ENCODE measurements at places on chromosomes 6 and 20.

GRCh38 chr20:25247000-25247517 lies 826 bp upstream of the PYGB start:
- peak; percentile 62 for DNase-seq

DNA sequence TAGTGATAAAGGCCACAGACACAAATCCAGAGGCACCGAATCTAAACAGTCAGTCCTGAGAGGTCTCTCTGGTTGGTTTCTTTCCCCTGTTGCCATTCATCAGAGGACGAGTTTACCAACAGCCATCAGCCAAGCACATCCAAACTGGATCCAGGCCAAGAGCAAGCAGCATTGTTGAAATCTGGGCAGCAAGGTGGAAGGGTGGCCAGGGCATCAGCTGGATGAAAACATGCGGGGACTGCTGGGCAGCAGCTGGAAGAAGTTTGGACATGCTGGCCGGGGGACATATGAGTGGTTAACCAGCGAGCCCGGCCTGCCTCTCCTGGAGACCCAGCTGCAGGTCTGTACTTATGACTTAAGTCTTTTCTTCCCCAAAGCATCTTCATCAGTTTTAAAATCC lies at the start of gene SMIM28:
Gene SMIM28 (plus strand): TSS at position 62 of the 400 bp plus-strand sequence. CDS start 168 bp downstream, at position 230.
- DNase-seq, result peak; percentile 44

GRCh38 chr6:126020305-126021050 lies 34.1 kb downstream of the TRMT11 start:
- DNase-seq, result no peak

GRCh38 chr6:170160031-170160627 lies 130.7 kb downstream of the DLL1 start:
- DNase-seq, result no peak

- no peak for DNase-seq
Observed at GRCh38 chr6:40817369-40817768, 221.7 kb downstream of the UNC5CL start.

DNA sequence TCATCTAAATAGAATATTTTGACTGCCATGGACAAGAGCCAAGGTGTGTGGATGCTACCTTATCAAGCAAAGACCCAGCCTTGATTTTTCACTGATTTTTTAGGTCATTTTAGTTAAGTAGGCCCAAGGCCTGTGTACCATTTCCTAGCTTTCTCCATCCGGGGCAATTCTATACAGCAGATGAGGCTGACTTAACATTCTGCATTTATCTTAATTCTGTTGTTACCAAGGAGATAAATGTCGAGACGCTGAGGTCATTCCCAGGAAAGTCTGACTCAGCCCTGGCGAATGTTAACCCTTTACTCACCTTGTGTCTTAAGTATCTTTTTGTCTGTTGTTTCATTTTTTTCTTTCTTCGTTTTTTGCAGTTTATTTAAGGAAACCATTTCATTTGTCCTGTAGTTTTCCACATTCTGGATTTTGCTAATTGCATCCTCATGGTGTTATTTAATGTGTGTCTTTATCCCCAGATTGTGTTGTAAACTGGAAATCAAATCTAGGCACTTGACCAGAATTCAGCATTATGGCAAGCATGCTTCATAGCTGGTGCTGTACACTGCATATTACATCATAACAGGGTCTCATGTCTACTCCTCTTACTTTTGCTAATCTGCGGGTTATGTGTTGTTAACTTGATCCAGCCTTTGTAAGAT lies 277.0 kb downstream of the CDKAL1 start:
- DNase-seq, result no peak

DNA sequence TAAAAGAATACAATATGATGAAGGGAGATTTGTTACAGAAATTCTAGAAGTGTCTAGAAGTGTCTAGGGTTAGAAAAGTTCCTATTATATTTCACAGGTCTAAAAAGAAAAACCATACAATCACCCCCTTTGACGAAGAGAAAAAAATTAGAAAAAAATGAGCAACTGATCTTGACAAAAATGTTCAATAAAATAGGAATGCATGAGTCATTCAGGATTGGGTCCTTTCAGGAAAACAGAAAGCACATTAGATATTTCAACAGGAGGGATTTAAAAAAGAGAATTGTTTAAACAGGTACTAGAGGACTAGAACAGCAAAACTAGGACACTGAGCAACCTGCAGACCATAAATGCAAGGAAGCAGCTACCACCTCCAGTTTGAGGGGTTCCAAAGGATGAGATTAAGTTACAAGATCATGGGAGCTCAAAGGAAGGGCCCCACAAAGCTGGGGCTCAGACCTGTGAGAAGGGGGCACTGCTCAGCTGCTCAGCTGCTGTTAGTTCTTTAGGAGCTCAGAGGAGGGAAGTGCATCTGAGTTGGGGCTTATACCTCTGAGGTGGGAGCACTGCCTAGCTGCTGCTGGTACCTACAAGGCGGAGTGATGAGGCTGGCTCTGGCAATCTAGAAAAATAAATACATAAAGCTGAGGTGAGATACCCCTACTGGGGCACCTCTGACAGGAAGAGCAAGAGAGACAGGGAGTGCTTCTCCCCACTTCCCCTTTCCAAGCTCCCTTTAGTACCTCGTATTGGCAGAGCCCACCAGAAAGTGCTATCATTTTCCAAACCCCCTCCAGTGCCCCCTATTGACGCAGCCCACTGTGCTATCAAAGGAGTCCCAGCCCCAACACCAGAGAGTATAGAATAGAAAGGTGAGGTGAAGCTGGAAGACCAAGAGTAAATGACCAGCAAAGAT lies 27.1 kb upstream of the BEND6 start:
- no peak for DNase-seq

DNA sequence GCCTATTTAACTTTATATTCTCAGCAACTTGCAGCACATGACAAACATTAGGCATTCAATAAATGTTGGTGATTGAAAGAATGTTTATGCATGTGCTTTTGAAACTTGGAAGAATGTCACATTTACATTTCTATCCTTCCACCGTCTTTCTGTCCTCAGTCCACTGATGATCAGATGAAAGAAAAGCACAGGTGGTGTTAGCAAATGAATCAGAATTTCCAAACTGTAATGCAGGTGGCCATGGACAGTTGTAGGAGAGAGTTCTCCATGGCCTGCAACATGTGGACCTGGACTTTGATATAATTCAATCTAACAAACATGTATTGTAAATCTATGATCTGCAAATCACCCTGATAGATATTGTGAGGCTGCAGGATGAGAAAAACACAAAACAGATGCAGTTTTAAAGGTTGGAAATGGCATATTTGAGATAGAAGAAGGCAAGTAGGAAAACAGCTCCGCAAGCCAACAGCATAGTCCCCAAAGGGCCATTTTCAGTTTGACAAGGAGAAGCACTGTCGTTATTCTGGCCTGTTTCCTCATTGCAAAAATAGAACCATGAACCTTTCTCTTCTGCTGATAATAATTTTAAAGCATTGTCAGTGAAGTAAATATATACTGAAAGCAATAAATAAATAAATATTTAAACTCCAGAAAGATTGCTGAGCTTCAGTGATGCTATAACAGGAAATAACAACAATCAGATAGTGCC lies 119.4 kb downstream of the AIG1 start:
- no peak for DNase-seq

GRCh38 chr20:36336954-36337704 lies 31.0 kb downstream of the DLGAP4 start:
- DNase-seq, result no peak

DNA sequence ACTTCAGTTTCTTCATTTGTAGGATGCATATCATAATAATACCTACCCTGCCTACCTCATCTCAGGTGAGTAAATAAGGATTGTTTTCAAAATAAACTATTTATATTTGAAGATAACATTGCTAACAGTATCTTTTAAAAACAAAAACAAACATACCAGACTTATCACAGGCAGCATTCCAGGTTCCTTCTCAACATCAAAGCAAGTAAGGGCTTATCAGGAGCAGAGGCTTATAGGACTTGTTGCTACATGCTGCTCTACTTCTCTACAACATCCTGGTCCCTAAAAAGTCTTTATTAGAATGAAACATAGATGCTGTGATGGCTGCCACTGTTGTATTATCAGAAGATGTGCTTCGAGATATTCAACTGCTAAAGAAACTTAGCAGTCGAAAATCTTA lies 149.2 kb upstream of the PRDM1 start:
- DNase-seq, result no peak

GRCh38 chr20:36199345-36200257 lies 36.7 kb upstream of the AAR2 start:
- peak; percentile 60 for DNase-seq

GRCh38 chr6:2021713-2022125 lies 223.7 kb downstream of the GMDS start:
- peak; percentile 92 for DNase-seq

DNA sequence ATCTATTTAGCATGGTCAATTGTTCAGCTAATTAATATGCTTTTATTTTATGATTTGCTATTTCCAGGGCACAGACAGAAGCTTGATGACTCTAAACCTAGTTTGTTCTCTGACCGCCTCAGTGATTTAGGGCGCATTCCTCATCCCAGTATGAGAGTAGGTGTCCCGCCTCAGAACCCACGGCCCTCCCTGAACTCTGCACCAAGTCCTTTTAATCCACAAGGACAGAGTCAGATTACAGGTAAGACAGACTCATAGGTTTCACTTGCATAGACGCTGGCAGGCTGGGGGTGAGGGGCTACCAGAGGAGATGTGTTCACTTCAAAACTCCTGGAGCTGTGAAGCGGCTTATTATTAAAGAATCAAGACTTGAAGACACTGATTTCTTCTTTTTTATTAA lies 114.1 kb upstream of the SUPT3H start:
- no peak for DNase-seq

- no peak for DNase-seq
Observed at GRCh38 chr6:134701301-134701700, 248.6 kb downstream of the ALDH8A1 start.

GRCh38 chr20:1618954-1619540 lies 762 bp downstream of the SIRPB1 start:
- no peak for DNase-seq

GRCh38 chr6:146968041-146968760 lies 236.0 kb upstream of the STXBP5 start:
- no peak for DNase-seq

DNA sequence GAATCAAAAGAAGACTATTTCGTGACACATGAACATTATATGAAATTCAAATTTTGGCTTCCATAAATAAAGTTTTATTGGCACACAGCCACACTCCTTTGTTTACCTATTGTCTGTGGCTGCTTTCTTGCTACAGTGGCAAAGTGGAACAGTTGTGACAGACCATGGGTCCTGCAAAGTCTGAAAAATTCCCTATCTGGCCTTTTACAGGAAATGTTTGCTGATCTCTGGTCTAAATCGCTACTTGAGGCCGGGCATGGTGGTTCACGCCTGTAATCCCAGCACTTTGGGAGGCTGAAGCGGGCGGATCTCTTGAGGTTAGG lies 23.1 kb upstream of the PREX1 start:
- DNase-seq, result no peak

GRCh38 chr6:43455531-43456428 lies at the start of gene DLK2:
DLK2 (minus strand) TSS chr6:43455548; CDS start chr6:43454825, 723 bp downstream.
- peak; percentile 65 for DNase-seq

GRCh38 chr6:129842881-129843409 lies 18.2 kb downstream of the TMEM244 start:
- no peak for DNase-seq

GRCh38 chr6:41697861-41698781 lies 37.3 kb downstream of the TFEB start:
- DNase-seq, result no peak

GRCh38 chr6:99241905-99242534 lies 107.5 kb downstream of the FAXC start:
- DNase-seq, result peak; percentile 14

- no peak for DNase-seq
Observed at GRCh38 chr6:13711324-13711732, 307 bp downstream of the RANBP9 start.

GRCh38 chr6:27873021-27873940 lies 38.9 kb downstream of the OR2B2 start:
- DNase-seq, result peak; percentile 95

DNA sequence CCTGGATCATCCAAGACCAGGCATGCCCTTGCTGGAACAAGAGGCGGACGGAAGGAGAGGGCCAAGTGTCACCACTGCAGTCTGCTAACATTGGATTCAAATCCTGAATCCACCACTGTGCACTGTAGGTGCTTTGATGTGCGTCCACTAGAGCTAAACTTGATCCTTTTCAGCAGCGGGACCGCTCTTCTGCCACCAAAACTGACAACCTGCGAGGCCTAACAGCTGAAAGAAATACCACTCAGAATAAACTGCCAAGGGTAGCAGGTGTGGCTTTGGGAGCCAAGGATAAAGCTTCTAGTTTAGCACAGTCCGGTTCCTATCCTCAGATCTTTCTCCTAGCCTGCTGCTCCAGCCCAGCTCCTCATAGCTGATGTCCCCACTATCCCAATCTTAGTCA lies 108.0 kb downstream of the ATXN1 start:
- no peak for DNase-seq

GRCh38 chr6:142728364-142728763 lies 216.6 kb downstream of the HIVEP2 start:
- DNase-seq, result no peak

GRCh38 chr6:842141-842540 lies 149.2 kb upstream of the EXOC2 start:
- no peak for DNase-seq

DNA sequence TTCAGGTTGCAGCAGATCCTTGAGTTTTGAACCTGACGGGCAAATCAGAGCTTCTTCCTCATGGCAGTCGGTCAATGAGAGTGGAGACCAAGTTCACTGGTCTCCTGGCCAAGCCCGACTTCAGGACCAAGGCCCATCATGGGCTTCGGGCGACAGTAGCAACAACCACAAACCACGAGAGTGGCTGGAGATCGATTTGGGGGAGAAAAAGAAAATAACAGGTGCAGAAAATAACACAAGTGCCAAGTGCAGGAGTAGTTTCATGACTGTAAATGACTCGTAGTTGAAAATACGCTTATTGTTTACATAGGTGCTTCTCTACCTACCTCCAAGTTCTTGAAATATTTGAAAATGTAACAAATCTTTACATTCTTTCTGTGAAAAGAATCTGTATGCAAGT lies 56.1 kb downstream of the DCBLD1 start:
- no peak for DNase-seq

- DNase-seq, result no peak
Observed at GRCh38 chr20:25081065-25081729, 744 bp downstream of the VSX1 start.

DNA sequence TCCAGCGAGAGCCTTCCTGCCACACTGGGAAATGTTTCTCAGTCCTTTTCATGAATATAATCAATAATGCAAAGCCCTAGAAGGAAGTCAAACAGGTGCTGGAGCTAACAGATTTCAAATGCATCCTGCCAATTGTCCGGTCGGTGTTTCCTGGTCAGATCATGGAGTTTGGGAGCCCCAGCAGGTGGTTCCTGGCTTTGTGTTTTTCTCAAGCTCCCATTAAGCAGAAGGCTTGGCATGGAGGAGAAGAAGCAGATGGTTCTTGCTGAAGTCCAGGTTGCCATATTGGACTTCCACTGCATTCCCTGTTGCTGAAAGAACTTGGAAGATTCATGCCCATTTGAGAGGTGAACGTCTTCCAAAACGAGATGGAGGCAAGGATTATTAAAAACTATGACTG lies 68.6 kb downstream of the GFOD1 start:
- no peak for DNase-seq

GRCh38 chr6:41658636-41659035 lies 20.4 kb downstream of the MDFI start:
- no peak for DNase-seq

GRCh38 chr20:44040202-44040915 lies 125.7 kb downstream of the TOX2 start:
- DNase-seq, result no peak
